ENCODE measurements at places on chromosomes 3 and 15.

- no peak for DNase-seq
Measured at GRCh38 chr15:41562784-41563198, 3.8 kb downstream of the TYRO3 start.

DNA sequence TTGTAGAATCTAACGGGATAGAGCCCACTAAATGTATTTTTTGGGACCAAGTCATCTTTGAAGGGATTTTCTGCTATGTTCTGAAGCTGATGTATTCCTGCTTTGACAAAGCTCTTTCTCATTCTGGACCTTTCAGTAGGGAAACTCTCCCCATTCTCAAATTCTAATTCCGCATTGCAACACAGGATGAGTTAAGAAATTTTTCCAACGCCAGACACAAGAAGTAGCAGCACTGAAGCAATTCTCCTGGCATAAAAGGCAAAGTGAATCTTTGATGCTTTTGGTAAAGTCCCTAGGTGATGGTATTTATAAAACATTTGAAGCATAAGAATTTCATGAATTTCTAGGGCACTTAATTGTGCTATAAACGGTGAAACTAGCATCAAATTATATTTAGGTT, 76.8 kb downstream of the ZPLD1 start:
- no peak for DNase-seq

DNA sequence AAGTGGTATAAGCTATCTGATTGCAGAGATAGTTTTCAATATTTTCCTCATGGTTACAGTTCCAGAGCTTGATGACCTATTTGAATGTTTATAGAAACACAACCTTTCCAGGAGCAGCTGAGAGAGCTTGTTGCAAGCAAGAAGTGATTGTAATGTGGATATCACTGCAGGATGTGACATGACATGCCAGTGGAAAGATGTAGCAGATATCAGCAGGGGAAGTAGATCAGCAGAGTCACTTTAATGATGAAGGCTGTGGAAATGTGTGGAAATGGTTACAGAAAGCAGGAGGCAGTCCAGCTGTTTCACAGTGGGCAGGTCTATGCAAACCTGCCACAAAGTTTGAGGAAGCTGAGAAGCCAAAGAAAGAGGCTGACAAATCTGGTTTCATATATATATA, 21.0 kb downstream of the TMEM158 start:
- DNase-seq, result no peak

DNA sequence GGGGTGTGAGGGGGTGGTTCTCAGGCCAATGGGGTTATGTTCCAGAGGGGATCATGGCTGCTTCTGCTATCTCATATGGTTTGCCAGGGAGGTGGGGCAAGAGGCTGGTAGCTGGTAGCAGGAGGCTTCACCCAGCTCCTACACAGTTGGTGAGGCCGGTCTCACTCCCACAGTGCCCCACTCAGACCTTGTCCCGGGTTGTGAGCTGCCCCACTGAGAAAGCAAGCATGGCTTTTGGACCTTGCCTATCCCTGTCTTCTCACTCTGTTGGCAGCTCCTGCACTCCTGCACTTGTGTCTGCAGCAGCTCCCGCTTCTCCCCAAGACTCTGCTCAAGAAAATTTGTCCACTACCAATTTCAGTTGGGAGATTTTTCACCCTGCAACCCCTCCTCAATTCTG, 46.1 kb downstream of the MYRIP start:
- DNase-seq, result no peak

- DNase-seq, result no peak
Measured at GRCh38 chr3:103614719-103615118, 1179.9 kb downstream of the ZPLD1 start.

DNA sequence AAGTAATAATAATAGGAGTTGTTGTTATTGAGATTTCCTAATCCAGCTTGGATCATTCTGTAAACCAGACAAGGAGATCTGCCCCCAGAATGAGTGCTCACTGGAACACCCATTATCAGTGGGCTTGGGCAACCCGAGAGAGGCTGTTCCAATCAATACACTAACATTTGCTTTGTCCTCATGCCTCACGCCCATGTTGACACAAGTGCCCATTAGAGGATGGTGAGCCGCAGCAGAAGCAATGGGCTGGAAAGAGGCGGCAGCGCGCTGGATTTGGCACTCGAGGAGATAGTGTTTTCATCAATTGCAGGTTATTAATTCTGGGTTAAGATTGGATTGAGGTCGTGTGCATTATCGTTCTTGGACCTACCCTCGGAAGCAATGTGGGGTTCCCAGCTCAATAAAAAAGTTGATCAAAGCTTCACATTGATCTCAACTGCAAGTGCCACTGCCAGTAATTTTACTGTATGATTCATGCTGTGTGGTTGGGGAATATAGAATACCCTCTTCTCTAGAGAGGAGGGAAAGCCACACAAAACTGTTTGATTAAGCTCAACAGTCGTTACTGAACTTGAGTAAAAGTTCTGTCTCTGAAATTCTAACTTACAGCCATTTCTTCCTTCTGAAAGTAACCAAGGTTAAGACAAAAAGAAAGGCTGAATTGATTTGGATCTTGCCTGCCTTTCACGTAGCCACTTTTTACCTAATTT, 15.7 kb downstream of the LYZL4 start:
- DNase-seq, result no peak

DNA sequence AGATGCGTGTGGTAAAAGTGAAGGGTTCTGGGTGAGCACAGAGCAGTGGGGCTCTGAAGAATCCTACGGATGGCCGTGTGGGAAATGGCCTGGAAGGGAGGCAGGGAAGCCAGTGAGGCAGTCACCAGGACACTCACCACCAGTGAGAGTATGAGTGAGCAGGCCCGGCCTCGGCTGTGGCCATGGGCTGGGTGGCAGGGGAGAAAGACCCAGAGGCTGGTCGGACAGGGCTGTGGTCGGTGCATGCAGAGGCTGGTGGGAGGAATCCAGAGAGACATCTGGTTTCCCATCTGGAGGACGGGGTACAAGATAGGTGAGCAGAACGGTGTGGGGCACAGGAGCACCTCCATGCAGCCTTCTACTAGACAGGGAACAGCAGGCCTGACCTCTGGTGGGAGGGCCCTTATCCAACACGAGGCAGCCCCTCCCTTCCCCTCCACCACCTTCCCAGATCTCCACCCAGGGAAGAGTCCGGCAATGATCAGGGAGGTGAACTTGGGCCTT, 10.1 kb downstream of the PCSK6 start:
- no peak for DNase-seq

DNA sequence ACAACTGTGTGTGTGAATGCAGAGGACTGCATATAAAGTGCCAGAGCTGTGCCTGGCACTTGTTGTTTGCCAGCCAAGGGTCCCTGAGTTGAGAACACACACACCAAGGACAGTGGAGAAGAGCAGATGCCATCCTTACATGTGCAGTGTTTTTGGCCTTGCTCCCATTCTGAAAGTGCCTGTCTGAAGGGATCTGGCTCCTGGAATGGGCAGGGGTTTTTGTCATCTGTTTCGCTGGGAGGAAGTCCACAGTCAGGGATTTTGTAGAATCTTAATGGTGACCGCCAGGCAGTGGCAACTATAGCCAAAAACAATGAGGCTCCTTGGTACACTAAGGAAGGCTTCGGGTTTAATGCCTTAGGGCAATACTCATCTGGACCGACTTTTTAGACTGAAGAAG, 63.7 kb downstream of the DUT start:
- DNase-seq, result no peak

DNA sequence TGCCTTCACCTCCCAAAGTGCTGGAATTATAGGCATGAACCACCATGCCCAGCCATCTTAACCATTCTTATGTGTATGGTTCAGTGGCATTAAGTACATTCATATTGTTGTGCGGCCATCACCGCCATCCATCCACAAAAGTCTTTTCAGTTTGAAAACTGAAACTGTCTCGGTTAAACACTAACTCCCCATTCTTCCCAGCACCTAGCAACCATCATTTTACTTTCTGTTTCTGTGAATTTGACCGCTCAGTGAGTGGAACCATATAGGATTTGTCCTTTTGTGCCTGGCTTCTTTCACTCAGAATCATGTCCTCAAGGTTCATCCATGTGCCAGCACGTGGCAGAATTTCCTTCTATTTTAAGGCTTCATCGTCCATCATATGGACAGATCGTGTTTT, 5.8 kb downstream of the MCM2 start:
- no peak for DNase-seq

GRCh38 chr3:148707601-148708380, 10.1 kb downstream of the AGTR1 start:
- no peak for DNase-seq

- no peak for DNase-seq
Measured at GRCh38 chr3:149095487-149095886, 9.2 kb upstream of the HLTF start.

GRCh38 chr3:73719861-73720260, 95.1 kb upstream of the PDZRN3 start:
- no peak for DNase-seq

DNA sequence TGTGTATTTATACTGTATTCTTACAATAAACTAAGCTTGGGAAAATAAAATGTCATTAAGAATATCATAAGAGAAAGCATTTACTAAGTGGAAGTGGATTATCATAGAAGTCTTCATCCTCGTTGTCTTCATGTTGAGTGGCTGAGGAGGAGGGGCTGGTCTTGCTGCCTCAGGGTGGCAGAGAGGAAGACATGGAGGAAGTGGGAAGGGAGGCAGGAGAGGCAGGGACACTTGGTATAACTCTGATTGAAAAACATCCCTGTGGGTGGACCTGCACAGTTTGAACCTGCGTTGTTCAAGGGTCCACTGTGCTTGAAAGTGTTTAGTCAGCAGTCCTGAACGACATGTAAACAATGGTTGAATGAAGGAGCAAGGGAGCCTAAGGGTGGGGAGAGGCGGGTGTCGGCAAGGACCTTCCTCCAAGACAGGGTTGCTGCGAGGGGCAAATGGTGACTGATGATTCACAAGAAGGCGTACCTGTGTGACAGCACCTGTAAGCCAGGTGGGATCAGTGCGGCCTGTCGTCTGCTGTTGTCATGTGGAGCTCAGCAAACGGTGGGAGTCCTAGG, 103.8 kb upstream of the KLF13 start:
- DNase-seq, result no peak

- DNase-seq, result no peak
Measured at GRCh38 chr15:53512029-53512428, 247.4 kb downstream of the WDR72 start.

- no peak for DNase-seq
Measured at GRCh38 chr15:42050484-42051255, 29.8 kb upstream of the PLA2G4E start.

DNA sequence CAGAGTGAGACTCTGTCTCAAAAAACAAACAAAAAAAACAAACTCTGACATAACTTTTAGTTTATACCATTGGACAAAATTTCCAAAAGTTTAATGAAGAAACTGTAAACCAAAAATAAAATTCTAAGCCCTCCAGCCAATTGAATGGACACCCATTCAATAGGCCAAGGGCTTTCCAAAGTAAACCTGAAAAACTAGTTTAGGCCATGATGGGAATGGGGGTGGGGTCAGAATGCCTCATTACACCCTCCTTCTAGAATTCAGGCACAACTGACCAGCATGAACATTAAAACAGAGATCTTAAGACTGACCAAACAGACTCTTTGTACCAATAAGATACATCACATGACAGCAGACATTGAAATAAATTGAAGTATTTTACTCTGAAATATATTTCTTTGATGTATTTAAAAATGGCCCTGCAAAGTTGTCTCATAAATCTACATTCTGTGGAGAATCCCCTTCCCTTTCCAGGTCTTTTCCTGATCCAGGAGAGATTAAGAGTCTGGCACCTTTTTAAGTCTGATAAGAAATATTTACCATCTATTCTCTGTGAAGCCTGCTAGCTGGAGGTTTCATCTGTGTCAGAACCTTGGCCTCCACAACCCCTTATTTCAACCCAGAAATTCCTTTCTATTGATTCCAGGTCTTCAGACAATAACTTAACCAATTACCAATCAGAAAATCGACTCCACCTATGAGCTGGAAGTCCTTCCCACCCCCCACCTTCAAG, 15.7 kb downstream of the THOC7 start:
- DNase-seq, result no peak

GRCh38 chr3:15601046-15601398, 347 bp downstream of the HACL1 start:
- no peak for DNase-seq

GRCh38 chr15:40029979-40030893, 8.7 kb downstream of the SRP14 start:
- DNase-seq, result no peak

DNA sequence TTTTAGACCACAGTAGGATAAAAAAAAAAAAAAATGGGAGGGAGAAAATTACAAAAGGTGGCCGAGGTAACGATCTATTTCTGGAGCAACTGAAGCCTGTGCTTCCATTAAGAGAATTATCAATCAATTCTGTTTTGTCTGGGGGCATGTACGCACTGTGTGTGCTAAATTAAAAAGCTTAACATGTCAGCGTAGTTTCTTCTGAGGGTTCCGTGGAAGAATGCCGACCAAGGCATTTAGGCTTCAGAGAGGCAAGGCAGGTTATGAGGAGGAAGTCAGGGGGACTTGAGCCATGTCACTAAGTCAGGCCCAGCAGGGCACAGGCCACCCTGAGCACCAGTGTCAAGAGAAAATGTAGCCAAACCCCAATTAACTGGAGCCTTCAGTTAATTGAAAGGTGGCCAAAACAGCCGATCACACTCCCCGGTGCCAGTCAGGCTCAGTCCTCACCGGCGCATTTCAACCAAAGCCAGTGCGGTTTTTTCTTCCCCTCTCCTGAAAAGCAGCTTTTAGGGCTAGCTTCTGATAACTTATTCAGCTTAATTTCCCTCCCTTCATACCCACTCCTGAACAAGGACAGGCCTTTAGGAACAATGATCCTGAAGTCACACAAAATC, 113.9 kb downstream of the MEGF11 start:
- DNase-seq, result no peak
